ENCODE measurements at places on chromosomes 2 and 18.

GRCh38 chr2:162769066-162769465, 69.5 kb downstream of the KCNH7 start:
- no peak for DNase-seq

- no peak for DNase-seq
Measured at GRCh38 chr18:77130229-77131099, 2.1 kb downstream of the MBP start.

- DNase-seq = no peak
Measured at GRCh38 chr2:205858881-205859441, 176.7 kb downstream of the NRP2 start.

- no peak for DNase-seq
Measured at GRCh38 chr2:205686056-205686782, 3.9 kb downstream of the NRP2 start.

GRCh38 chr2:230128623-230129342, 60.1 kb upstream of the SLC16A14 start:
- DNase-seq = no peak

DNA sequence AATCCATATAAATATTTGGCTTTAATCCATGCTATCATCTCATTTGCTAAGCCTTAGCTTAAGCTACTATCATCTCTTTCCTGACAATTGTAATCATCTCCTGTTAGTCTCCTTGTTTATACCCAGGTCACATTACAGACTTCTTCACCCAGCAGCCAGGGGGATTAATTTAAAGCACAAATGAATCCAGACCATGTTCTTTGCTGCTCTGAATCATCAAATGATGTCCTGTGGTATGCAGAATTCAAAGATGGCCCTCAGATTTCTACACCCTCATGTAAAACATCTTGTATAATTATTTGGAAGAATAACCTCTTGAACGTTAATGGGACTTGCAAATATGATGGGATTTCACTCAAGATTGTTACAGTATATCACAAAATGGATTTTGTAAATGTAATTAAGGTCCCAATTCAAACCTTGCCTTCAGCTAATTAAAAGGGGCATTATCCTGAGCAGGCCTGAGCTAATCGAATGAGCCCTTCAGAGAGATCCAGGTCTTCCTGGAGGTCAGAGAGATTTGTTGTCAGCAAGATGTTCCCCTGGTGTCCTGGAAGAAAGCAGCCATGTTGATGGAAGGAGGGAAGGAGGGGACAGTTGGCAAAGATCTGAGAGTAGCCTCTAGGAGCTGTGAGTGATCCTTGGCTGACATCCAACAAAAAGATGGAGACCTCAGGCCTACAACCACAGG, 241.1 kb upstream of the MMADHC start:
- no peak for DNase-seq

DNA sequence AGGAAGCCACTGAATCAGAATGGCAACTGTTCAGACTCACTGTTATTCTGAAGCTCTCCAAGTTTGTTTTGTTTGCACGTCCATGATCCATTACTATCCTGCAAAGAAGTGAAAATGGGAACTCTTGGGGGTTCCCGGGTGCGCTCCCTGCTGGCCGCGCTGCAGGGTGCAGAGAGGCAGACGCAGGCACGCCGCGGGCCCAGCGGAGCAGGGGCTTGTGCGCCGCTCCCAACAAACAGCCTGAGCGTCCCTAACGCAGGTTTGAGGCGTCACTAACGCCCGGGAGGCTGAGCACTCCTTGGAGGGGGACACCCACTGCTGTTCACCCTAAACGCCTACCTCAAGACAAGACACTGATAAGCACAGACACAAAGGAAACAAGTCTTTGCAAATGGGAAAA, 14.3 kb upstream of the PIEZO2 start:
- no peak for DNase-seq

DNA sequence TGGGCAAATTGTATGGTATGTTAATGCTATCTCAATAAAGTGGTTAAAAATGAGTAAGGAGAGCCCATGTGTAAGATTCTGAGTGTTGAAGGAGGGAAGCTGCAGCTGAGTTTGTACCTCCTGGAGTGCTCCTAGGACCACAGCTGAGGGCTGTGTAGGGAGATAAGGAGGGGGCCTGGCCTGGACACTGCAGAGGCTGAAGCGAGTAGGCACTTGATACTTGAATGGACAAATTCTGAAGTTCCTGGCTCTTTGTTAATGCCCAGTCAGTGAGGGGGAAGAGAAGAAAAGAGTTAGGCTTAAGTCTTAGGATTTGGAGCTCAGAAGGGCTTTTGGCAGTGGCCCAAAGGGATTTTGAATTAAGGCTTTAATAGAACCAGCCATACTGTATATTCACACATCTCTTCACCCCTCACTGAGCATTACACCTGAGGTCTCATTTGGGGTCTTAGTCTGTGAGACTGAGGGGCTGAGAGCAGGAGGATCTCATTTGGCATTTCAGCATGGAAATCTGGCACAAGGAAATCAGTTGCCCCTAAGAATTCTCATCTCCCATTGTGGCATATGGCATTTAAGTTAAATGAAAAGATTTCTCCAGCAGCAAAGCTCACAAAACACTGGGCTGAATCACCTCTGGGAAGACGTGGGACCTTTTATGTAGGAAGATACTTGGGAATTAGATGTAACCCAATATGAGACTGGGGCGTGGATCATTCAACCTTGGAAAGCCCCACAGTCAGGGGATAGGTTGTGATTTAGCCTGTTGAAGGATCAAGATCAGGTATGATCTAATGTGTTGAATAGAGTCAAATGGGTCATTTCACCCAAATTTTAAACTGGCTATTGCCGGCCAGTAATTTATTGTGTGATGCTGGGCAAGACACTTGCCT, 46.8 kb downstream of the LIPG start:
- DNase-seq = no peak

GRCh38 chr2:112217854-112218253, 37.0 kb downstream of the ZC3H8 start:
- no peak for DNase-seq

DNA sequence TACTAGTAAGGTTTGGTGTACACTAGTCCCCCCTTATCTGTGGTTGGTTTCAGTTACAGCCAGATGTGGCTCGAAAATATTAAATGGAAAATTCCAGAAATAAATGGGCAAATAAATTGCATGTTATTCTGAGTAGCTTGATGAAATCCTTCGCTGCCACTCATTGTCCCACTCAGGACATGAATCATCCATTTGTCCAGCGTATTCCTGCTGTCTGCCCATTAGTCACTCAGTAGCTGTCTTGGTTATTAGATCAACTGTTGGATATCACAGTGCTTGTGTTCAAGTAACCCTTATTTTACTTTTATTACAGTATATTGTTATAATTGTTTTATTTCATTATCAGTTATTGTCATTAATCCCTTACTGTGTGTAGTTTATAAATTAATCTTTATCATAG, 21.7 kb downstream of the ZDBF2 start:
- DNase-seq = no peak

Data from T follicular helper cell (primary cell).